ENCODE measurements at places on chromosomes 11 and 22.

- no peak for DNase-seq
Measured at GRCh38 chr22:47166033-47166404, 403.6 kb downstream of the TBC1D22A start.

DNA sequence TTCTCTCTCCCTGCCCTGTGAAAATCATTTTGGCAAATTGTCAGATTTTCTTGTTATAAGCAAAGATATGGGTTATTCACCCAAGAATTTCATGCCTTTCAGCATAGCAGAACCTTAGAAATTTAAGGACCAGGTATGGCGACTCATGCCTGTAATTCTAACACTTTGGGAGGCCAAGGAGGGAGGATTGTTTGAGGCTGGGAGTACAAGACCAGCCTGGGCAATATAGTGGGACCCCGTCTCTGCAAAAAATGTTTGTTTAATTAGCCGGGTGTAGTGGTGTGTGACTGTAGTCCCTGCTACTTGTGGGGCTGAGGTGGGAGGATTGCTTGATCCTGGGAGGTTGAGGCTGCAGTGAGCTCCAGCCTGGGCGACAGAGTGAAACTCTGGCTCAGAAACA is 27.6 kb downstream of the APLP2 start:
- DNase-seq = no peak

DNA sequence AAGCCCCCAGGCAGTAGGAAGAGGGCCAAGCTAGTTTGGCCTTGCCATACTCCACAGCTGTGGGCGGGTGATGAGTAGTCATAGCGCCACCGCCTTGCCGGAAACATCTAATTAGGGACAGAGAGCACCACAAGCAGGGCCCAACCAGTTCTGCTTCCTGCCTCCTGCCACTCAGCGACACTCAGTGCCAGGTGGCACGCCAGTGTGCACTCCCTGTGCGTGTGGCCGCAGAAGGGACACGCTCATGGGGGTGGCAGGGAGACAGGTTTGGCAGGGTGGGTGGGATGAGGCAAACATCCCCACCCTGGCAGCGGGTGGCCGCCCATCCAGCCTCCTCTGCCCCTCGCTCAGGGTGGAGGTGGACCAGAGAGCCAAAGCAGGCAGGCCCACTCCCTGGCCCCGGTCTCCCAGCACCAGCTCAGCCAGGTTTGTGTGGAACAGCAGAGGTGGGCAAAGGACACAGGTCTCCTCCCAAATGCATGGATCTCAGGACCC is 4.9 kb downstream of the OVOL1 start:
- no peak for DNase-seq

DNA sequence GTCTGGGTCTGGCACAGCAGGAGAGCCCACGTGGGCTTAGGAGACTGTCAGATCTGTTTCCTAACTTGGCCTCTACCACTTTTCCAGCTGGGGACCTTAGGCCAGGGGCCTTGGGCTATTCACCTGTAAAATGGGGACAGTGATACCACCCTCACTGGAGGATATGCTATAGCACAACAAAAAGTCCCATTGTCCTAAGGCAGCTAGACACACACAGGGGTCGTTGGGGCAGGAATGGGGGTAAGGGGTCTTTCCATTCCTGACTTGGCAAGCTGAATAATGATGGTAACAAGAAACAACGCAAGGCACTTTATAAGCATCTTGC is 2.6 kb upstream of the SH3BP1 start:
- DNase-seq = no peak

DNA sequence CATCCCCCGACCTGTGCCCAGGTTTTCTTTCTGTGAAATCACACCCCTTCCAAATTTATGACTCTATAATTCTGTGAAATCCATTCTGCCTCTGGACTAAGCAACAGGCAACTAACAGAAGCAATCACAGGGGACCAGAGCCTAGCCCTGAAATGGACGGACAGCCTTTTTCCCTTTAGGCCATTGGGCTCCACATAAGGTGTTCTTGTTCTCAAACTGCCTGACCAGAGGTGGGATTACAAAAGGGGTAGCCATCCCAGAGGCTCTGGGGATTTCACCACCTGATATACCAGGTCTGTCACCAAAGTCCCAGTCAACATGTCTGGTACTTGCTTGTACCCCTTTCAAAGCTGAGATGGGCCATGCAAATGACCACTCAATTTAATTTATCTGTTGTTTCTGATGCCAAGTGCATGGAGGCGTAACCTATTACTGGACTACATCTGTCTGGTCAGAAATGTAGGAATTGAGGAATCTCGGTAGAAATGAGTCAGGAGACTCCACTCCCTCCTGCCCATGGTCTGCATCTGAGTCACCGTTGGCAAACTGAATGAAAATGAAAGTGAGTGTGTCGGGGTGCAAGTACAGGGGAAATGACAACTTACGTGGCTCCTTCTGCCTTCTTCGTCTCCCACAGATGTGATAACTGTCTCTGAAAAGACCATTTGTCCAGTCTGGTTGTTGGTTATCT is 10.2 kb downstream of the DKK3 start:
- no peak for DNase-seq

DNA sequence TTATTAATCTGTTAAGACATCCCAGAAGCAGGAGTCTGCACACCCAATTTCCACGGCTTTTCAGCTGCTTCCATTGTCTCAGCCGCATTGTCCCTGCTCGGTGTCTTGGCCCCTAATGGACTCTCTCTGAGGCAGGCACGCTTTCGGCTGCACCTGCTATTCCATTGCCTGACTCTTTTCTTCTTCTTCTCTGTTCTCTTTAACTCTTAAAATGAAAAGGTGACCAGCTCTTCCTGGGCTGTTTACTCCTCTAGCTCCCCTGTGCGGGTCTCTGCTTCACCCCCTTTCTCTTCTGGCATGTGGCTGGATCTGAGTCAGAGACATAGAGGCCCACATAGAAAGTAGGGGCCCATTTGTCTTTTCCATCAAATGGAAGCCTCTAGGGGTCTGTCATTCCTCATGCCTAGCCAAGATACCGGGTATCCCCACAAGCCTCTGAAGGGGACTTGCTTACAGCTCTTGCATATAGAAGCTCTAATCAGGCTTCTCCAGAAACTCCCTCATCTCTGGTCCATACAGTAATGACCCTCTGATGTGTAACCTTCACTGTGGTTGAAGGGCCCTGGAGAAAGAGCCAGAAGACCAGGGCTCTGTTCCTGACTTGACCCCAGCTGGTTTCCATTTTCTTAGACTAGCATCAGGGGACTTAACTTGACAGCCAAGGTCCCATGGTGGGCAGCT is 243.9 kb downstream of the ST3GAL4 start:
- no peak for DNase-seq

DNA sequence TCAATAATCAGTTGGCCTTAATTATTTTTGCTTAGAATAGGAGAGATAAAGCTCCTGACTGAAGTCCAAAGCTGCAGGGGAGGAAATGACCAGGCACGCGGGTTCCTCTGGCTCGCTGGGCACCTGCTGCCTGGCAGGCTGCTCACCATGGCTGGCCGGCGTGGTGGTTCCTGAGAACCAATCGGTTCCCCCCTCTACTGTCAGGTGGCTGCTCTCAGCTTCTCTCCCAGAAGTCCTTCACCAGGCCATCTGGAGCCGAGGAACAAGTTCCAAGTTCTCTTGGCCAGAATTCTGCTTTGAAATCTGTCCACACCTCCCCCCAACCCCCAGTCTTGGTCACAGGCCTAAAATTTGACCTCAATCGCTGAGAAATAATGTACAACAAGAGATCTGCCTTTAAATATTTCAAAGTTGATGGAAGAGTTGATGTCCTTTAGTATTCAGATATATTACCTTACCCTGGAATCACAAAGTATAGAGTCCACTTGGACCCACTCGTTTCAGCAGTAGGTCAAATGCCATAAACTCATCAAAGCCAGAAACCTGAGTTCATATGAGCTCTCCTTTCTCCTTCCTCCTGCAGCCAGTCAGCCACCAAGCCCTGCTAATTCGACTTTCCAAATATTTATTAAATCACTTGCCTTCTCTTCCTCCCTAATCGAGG is 25.2 kb downstream of the EXPH5 start:
- DNase-seq = peak; percentile 91

- DNase-seq = no peak
Measured at GRCh38 chr11:130671801-130672700, 223.6 kb downstream of the ADAMTS15 start.

GRCh38 chr22:46539169-46539568 is 1.7 kb upstream of the CELSR1 start:
- DNase-seq = no peak

DNA sequence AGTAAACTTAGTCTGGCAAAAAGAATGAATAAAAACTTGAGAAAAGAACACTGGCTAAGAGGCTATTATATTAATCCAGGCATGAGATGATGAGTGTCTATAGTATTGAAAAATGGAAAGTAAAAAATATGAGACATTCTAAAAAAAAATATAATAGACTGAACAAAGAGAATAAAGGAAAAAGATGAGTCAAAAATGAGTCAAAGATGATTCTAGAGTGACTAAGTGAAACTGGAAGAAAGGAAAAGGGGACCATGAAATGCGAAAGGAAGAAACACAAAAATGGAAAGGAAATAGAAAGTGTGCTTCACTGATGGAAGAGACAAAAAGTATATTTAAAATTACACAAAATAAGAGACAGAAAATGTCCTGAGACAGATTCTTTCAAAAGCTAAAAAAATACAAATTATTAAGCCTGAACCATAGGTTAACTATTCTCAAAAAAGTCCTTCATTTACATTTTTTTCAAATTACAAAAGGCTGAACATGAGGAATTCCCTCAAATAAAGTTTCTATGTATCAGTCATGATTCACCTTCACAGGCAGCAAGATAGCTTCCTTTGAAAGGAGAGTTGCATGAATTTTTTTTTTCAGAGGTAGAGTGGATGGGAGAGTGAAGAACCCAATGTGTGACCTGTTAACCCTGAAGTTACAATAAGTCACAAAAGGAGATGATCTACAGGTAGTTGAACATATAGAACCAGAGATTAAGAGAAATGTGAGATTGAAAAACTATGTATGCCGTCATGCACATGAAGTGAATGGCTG is 75.2 kb downstream of the EIF3M start:
- DNase-seq = no peak

DNA sequence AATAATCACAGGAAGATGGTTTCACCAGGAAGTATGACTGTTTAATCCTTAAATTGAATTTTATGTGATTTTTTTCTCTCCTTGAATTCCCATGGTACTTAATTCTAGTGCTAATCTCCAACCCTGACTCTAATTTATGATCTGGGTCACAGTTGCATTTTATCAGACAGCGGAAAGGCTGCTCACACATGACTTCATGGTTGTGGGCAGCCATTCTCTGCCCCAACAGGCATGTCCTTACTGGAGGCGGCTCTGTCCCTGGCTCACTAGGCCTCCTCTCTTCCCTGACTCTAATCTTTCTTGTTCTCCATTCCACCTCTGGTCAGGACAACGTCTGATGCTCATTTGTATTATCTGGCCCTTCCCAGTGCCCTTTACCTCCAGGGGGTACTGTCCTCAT is 184.4 kb downstream of the CHST1 start:
- no peak for DNase-seq

DNA sequence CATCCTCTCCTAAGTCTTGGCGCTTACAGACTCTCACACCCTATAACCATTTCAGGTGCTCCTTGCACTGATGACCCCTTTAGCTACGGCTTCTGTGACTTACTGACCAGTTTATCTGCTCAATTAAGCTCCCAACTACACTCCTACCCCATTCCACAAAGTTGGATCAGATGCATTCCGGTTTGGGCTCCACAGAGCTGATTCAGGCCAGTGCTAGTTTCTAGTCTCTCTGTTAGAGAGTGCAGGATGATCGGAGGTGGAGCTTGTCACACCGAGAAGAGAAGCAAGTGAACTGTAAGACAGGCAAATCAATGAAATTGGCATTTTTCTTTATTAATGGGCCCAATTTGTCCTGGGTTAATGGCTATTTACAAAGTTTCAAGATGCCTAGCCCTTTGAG is 436.8 kb upstream of the CADM1 start:
- DNase-seq = no peak

GRCh38 chr11:6667733-6668374 is 12.2 kb upstream of the DCHS1 start:
- DNase-seq = no peak

GRCh38 chr11:59272771-59273372 is 60.1 kb upstream of the MPEG1 start:
- DNase-seq = no peak

DNA sequence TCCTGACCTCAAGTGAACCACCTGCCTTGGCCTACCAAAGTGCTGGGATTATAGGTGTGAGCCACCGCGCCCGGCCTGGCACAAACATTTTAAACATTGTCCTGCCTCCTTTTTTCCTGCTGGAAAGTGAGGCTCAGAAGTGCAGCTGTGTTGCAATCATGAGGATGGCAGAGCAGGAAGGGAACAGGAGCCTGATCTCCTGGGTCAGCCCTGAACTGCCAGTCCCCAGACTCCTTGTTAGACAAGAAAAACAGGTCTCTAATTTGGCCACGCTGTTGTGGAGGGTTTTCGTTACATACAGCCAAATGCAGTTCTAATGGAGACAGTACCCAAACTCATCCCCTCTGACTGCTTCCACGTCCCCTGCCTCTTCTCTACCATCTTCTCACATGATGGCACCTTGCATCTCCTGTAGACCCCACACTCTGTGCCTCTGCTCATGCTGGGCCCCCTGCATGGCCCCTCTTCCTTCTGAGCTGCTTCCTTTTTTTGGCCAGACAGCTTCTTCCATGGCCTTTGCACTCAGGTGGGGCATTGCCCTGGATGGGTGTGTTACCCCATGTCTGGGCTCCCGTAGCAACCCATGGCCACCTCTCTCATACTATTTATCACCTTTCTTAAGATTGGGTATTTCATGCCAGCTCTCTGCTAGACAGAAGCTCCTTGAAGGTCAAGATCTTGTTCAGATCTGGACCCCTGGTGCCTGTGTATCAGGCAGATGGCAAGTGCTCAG is 227.1 kb downstream of the CEP164 start:
- no peak for DNase-seq

DNA sequence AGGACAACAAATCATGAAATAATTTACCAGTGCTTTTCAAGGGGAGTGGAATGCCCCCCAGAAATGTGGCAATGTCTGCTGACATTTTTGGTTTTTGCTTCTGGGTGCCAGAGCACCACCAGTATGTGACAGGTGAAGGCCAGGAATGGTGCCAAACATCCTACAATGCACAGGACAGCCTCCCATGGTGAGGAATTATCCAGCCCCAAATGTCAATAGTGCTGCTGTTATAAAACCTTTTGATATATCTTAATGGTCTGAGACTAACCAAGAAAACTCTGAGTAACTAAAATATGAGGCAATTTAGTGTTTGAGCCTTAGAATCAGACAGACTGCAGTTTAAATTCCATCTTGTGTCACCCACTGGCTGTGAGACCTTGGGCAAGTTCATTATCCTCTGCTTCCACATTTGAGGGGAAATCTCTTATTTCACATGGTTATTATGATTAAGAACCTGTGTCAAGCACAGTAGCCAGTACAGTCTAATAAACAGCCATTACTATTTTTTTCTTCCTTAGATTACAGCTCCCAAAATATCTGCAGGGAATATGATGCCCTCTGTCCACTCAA is 69.5 kb downstream of the AMBRA1 start:
- no peak for DNase-seq

DNA sequence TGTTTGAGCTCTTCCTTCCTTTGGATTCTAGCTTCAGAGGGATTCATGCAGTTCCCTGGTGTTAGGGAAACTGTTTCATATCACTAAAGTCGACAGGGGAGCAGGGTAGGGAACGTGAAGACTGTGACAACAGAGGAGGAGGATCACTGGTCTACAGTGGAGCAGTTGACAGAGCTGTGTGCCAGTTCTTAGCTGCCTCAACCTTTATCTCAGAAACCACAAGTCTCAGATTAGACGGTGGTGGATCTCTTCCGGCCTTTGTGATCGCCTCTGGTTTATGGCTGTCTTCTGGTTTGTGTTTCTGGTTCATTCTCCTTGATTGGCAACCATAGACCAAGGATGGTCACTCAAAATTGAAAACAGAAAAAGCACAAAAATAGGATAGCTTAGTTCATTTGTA is 538.9 kb upstream of the API5 start:
- DNase-seq = no peak

Data from left lobe of liver (tissue), 2 donors.